ENCODE measurements at places on chromosomes 3 and 15. TPM values are rescaled to one million over a fixed set of nuclear protein-coding genes. Genes with fewer than 3 reads are reported as not detected.

- H3K27me3 ChIP-seq: no peaks in the 10 kb centered on the region
- no peak overlapping the region for H3K4me3 ChIP-seq
- no peaks in the 10 kb centered on the region for H3K36me3 ChIP-seq
- H3K27ac ChIP-seq: no peak overlapping the region
These were observed 963.7 kb downstream of the PLOD2 start for GRCh38 chr3:145197051-145197820.

DNA sequence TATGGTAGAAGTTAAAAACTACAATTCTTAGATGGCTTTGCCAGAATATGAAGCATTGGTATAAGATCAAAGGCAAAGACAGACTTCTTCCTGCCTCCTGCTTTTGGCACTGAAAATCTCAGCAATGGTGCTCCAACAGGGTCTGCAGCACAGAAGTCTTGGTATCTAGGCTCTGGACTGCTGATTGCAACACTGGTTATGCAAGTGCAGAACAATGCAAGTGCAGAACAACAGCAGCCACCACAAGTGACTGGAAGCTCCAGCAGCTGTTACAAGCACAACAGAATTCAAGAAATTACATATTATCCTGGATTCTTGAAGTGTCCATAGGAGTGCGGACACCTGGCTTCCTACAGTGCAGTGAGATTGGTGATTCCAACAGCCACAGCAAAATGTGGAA is 33.7 kb downstream of the ZBTB20 start:
- no peak overlapping the region for H3K27ac ChIP-seq
- H3K4me1 ChIP-seq: peaks cover 6% of the 10 kb centered on the region
- H3K4me3 ChIP-seq: no peak overlapping the region
- H3K36me3 ChIP-seq: peaks cover 1% of the 10 kb centered on the region

The RARRES1 gene
- total RNA-seq: not detected

GRCh38 chr15:46685681-46686080 is 1031.6 kb upstream of the SEMA6D start:
- no peaks in the 10 kb centered on the region for H3K27me3 ChIP-seq
- no peak for DNase-seq
- H3K4me1 ChIP-seq: no peaks in the 10 kb centered on the region
- H3K27ac ChIP-seq: no peak overlapping the region

The LRTM1 gene
- not detected for total RNA-seq

DNA sequence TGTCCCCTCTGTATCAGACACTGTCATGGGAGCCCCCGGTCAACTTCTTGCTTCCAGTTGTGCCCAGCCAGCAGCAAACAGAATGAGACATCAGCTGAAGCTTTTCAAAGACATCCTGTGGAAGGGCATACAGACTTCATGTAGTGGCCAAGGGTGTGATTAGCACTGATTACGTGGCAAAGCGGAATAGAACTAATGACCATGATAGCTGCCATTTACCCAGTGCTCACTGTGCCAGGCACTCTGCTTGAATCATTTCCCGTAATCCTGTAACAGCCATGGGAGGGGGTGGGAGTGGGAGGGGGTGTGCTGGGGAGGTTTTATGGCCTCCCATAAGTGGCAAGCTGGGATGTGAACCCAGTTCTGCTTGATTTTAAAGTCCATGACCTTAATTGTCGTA is 29.5 kb downstream of the LPP start:
- no peaks in the 10 kb centered on the region for H3K27me3 ChIP-seq
- no peak overlapping the region for H3K4me3 ChIP-seq
- H3K4me1 ChIP-seq: peaks cover 28% of the 10 kb centered on the region

DNA sequence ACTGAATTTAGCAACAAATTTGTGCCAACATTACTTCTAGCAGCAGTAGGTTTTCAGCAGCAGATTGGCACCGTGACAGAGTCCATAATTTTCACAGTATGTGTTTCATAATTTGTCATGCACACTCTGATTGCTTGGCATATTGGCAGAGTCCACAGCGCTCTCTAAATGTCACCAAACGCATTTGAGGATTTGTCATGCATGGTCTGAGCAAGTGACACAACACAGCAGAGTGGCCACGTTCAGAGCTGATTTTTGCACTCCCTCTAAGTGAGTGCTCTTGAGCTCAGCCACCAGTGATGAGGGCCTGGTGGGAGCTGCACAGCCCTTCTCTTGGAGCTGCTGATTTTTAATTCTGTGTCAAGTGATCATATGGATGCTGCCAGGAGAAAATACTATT is 1270.8 kb downstream of the ROBO1 start:
- no peak for DNase-seq
- H3K4me1 ChIP-seq: no peaks in the 10 kb centered on the region
- no peaks in the 10 kb centered on the region for H3K27me3 ChIP-seq
- no peaks in the 10 kb centered on the region for H3K36me3 ChIP-seq

The TM4SF18 gene
- not detected for total RNA-seq

The SCAANT1 gene
- total RNA-seq: not detected

- H3K4me3 ChIP-seq: no peak overlapping the region
- H3K27me3 ChIP-seq: no peaks in the 10 kb centered on the region
- no peaks in the 10 kb centered on the region for H3K36me3 ChIP-seq
- H3K4me1 ChIP-seq: no peaks in the 10 kb centered on the region
- H3K27ac ChIP-seq: no peak overlapping the region
- DNase-seq: no peak
These were observed 541.0 kb upstream of the NAALADL2 start for GRCh38 chr3:174318181-174318580.

GRCh38 chr15:26374806-26375205 is 398.1 kb downstream of the GABRB3 start:
- no peaks in the 10 kb centered on the region for H3K27me3 ChIP-seq
- H3K4me1 ChIP-seq: no peaks in the 10 kb centered on the region
- DNase-seq: no peak
- no peak overlapping the region for H3K4me3 ChIP-seq

GRCh38 chr3:179896507-179896906 is 140.2 kb downstream of the PEX5L start:
- no peak overlapping the region for H3K4me3 ChIP-seq
- DNase-seq: no peak
- H3K27me3 ChIP-seq: peaks cover 4% of the 10 kb centered on the region
- no peaks in the 10 kb centered on the region for H3K4me1 ChIP-seq
- no peaks in the 10 kb centered on the region for H3K36me3 ChIP-seq

DNA sequence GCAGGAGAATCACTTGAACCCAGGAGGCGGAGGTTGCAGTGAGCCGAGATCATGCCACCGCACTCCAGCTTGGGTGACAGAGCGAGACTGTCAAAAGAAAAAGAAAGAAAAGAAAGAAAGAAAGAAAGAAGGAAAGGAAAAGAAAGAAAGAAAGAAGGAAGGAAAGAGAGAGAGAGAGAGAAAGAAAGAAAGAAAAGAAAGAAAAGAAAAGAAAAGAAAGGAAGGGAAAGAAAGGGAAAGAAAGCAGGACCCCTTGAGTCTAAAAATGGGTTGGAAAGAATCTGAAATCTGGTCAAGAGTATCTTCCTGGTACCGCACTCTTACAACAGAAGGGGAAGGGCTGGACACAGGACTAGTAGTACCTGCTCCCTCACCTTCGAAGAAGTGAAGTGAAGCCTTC is 19.6 kb downstream of the CRYGS start:
- no peak overlapping the region for H3K27ac ChIP-seq
- peaks cover 51% of the 10 kb centered on the region for H3K4me1 ChIP-seq
- peaks cover 6% of the 10 kb centered on the region for H3K36me3 ChIP-seq
- DNase-seq: no peak

Measured in activated CD4-positive, alpha-beta memory T cell treated with anti-CD3 and anti-CD28 coated beads for 36 hours (primary cell).